T-helper 2 cell (primary cell): ENCODE measurements at places on chromosomes 12 and 14.

DNA sequence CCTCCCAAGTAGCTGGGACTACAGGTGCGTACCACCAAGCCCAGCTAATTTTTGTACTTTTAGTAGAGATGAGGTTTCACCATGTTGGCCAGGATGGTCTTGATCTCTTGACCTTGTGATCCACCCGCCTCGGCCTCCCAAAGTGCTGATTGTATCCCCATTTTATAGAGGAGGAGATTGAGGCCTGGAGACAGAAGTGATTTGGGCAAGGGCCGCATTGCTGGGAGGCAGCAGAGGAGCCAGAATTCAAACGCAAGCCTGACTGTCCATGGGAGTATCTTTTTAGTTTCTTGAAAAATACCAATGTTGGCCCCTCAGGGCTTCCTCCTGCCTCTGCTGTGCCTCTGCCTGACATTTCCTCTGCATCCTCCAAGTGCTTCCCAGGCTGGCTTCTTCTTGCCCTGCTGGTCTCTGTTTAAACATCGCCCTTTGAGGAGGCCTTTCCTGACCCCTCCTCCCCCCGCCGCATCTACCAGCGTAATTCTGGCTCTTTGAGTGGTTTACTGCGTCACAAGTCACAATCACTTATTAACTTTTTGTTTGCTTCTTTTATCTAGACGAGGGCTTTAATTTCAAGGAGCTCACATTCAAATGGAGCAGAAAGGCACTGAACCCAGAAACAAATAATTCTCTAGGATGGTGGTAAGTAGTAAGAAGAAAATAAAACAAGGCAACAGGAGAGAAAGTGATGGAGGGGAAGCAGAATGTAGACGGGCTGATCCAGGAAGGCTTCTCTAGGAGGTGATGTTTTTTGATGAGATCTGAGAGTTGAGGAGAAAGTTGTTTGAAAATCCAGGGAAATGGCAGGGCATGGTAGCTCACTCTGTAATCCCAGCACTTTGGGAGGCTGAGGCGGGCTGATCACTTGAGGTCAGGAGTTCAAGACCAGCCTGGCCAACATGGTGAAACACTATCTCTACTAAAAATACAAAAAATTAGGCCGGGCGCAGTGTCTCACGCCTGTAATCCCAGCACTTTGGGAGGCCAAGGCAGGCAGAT lies 91.0 kb upstream of the MED13L start:
- no peak for DNase-seq

GRCh38 chr14:104786091-104786586 lies 9.4 kb downstream of the AKT1 start:
- DNase-seq = no peak

- no peak for DNase-seq
Measured at GRCh38 chr12:74981541-74981940, 228.1 kb downstream of the KCNC2 start.

DNA sequence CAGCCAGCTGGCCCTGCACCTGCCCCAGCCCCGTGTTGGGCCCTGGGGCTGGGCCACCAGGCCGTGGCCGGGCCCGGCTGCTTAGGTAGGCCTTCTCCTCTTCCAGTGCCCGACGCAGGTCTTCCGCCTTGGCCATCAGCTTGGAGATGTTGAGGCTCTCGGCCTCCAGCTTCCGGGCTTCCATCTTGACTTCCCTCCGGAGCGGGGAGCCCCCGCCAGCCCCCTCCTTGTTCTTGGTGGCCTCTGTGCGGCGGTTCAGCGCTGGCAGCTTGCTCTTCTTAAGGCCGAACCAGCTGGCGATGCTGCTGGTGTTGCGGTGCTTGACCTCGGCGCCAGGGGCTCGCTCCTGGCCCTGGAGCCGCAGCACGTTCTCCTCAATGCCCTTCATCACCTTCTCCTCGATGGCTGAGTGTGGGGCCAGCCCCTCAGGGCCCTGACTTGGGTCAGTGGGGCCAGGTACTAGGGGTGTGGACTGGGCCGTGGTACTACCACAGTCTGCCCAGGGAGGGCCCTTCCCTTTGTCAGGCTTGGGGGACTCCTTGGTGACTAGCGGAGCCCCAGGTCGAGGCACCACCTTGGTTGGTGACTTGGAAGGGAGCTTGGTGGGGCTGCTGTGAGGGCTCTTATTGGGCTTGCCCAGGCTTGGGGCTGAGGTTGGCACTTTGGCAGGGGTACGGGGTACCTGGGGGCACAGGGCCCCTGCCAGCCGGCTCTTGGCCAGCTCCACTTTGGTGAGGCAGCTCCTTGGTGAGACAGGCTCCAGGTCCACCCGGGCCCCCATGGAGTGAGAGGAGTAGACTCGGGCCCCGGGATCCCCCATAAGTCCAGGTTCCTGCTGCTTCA lies 33.2 kb downstream of the NCKAP5L start:
- DNase-seq = no peak

DNA sequence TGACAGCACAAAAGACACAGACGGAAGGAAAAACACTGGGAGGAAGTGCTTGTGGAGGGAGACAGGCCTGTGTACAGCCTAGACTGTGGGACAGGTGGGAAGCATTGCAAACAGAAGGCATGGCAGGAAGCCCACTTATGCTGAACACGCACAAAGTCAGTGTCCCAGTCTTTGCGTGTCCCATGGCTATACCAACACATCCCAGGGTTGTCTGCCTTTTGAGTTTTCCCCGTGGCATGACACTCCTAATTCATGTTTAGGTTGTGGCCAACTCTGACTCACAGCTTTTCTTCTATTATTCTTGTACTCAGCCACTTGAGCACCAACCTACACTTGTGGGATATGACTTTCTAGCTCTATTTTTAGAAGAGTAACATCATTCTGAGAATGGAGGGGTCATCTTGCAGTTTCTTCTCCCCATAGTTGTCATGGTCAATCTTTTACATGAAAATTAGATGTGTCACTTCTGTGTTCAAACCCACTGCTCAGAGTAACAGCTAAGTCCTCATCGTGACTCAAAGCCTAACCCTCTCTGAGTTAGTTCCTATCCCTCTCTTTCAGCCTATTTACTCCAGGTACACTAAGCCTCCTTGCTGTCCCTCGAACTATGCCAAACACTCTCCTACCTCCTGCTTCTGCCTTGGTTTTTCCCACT lies 27.5 kb upstream of the JPH4 start:
- no peak for DNase-seq

DNA sequence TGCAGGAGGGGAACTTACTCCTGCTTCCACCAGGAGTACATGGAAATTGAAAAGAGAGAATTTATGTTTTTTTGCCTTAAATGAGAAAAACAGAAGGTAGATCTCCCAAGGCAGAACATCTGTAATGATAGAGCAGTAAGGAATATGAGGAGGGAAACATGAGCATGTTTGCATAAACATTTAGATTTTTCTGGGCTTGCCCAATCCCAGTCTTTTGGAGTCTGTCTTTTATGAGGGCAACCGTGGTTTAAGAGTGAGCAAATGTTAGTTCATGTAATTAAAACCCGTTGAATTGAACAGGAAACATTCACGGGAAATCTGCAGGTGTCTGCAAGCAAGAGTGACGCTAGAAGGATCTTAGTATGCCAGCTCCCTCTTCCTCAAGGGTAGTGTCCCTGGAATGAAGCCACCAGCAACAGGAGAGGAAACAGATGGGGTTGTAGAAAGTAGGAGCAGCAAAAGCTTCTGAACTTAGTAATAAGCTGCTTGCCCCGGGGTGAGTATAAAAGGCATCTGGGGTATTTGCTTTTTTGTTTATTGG lies 79.3 kb downstream of the ARF6 start:
- DNase-seq = no peak

- DNase-seq = no peak
Measured at GRCh38 chr12:52826611-52827498, 7.3 kb downstream of the KRT79 start.

DNA sequence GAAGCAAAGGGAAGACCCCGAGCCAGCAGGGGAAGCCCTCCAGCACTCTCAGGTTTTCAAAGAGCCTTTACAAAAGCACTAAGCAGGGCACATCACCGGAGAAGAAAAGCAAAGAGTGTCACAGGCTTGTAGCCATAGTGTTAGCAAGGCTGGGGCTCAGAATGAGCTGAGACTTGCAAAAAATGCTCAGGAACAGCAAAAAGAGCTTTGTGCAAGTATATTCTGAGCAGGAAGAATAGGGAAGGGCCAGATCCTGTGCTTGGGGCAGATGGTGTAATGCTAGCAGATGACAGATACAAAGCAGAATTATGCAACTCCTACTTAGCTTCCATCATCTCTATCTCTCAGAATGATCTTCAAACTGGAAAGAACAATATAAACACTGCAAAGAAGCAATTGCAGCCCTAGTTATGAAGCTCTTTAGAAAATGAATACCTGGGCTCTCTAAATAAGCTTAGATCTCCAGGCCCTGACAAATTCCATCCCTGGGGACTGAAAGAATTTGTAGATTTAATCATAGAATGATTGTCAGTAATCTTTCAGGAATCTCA lies 23.7 kb upstream of the PARP11 start:
- peak; percentile 59 for DNase-seq

DNA sequence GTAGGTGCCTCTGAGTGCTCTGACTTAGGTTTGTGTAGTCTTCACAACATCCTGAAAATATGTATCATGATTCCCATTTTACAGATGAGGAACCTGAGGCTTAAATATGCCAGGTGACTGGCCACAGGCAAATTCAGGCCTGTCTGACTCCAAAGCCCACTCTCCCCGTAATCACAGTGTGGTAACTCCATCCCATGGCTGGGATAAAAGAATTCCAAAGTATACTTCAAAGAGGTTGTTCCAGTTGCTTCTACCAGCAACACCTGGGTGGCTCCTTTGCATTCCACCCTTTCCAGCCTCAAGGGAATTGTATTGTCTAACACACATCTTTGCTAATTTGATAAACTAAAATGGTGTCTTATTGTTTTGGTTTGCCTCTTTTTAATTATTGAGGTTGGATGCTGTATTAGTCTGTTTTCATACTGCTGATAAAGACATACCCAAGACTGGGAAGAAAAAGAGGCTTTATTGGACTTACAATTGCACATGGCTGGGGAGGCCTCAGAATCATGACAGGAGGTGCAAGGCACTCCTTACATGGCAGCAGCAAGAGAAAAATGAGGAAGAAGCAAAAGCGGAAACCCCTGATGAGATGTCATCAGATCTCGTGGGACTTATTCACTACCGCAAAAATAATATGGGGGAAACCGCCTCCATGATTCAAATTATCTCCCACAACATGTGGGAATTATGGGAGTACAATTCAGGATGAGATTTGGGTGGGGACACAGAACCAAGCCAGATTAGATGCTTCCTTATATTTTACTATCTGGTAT lies 9.9 kb upstream of the CHST11 start:
- DNase-seq = no peak

DNA sequence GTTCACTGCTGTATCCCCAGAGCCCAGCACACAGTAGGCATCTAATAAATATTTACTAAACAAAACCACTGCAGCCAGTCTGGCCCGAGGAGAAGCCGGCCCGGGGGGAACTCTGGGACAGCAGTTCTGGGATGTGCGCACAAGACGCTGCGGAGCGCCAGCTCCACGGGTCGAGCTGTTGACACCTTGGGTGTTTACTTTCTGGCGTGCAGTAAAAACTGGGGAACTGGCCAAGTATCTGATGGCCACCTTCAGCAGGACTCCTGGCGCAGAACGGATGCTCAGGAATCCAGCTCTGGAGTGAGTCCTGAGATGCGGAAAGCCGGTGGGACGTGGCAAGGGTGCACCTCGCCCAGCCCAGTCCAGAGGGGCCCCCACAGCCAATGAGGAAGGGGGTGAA lies 65.6 kb downstream of the NCOR2 start:
- no peak for DNase-seq

DNA sequence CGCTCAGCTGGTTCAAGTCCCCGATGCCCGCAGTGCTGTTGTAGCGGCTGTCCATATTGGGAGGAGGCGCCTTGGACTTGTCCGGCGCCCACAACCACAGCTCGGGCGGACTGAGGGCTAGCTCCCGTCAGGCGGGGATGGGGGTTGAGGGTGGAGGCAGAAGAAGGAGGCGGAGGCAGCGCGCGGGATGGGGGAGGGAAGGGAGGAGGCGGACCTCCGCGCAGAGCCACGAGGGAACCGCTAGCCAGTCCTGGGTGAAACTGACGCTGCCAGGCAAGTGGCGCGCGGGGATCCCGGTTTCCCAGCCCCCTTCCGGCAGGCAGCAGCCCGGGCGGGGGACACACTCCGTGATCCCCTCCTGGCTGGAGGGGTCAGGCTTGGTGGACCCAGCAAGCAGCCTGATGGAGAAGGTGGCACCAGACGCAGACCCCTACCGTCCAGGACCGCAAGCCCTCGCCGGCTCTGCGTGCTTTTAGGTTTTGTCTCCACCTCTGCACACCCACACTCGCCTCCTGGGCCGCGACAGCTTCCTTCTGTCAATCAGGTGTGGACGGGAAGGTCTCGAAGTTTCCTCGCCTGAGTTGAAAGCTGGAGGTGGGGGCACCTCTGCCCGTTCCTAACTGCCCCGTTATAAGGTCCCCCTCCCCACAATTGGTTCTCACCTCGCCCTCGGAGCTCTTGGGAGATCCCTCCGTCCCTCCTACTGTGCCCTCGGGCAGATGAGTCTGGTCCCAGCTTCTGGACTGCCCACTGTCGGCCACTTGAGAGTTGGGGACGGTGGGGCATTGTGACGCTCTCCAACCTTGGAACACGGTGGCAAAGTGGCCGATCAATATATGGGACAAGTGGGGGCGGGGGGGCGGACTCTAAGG lies at the start of gene CPNE8:
CPNE8 (minus strand) TSS at position 112 of the 872 bp plus-strand sequence; CDS start at position 55, 57 bp downstream.
- peak; percentile 23 for DNase-seq

DNA sequence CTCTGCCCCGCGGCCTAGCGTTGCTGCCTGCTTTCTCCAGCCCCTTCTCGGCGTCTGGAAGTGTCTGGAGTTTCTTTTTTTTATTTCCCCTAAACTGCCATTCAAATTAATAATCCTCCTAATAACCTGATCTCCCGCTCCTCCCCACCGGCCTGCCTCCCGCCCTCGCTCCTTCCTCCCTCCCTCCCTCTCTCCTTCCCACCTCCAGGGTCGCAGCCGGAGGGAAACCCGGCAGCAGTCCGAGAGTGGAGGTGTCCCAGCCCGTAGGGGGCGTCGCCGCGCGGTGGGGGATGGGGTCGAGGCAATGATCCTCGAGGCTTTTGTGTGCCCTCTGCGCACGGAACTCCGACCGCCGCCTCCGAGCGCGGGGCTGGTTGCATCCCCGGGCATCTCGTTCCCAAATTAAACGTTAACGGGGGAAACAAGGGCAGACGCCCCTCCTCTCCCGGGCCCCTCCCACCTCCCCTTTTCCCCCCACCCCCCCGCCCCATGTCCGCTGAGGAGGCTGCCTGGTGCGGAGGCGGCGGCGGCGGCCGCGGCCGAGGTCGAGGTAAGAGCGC lies 1.0 kb upstream of the SOCS2 start:
- no peak for DNase-seq

DNA sequence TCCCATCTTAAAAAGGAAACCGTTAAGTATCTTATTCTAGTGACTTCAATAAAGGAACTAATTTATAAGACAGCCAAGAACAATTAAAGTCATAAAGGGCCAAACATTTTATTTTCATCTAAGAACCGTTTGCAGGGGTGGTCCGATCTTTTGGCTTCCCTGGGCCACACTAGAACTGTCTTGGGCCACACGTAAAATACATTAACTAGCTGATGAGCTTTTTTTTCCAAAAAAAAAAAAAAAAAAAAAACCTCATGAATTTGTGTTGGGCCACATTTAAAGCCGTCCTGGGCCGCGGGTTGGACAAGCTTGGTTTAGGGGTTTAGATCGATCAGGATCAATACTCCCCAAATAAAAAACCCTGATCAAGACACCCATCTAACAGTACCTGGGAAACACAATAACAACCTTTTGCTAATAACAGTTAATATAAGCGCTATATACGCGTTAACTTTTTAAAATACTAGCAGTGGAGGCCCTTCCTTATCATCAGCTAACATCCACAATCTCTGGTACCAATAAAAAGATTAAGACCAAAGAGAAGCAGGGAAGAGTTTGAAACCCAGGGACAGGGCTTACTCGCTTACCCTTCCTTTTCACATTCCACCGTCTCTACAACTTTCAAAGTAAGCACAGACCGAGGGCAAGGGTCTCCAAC lies 1.1 kb downstream of the NAP1L1 start:
- no peak for DNase-seq

- no peak for DNase-seq
Measured at GRCh38 chr14:82755923-82756322, 1222.3 kb upstream of the SEL1L start.
